ENCODE measurements at places on chromosomes 5 and 9.
A peak's percentile ranks its signal among the peaks of the same experiment; 100 is the strongest.

DNA sequence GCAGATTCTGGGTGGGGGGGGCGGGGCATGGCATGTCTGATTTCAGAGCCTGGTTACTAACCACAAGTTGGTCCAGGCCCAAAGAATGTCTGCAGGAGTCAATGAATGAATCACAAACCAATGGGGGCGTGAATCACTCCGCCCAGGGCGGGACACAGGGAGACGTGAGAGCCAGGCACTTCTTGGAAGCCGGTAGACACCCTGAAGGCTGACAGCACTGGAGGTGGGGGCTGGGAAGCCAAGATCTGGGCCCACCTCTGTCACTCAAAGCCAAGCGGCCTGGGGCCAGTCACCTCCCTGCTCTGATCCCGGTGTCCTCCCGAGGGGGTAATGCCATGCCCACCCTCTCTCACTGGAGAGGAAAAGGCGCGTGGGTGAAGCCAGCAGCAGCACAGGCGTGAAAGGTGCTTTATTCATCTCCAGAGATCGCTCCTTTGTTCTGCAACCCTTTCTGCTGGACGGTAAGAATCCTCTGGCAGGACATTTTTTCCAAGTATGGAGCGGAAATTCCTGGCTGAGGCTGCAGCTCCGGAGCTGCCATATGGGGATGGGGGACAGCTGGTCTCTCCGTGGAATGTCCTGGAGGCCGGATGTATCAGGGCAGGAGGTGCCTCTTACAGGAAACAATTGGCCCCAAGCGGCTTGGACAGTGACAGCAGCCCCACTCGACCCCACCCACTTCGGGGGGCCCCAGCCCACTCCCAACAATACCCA lies 85.0 kb downstream of the STK10 start:
- DNase-seq, result no peak

DNA sequence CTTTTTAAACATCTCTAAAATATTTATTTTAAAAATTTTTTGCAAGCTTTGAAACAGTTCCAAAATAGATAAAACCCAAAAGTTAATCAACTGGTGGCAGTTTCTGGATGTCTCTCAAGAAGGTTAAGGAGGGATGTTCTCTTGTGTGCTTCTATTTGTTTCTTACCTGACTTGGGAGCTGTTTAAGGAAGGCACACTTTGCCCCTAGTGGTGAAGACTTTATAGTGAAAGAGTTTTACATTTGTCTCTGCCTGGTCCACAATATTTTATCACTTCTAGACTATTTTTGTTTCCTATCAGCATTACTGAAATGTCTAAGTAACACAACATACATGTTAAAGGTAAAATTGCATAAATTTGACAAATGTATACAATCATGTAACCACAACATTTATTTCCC lies 552.8 kb downstream of the SEMA5A start:
- DNase-seq, result no peak

- no peak for DNase-seq
Observed at GRCh38 chr5:174057206-174057605, 11.7 kb downstream of the NSG2 start.

DNA sequence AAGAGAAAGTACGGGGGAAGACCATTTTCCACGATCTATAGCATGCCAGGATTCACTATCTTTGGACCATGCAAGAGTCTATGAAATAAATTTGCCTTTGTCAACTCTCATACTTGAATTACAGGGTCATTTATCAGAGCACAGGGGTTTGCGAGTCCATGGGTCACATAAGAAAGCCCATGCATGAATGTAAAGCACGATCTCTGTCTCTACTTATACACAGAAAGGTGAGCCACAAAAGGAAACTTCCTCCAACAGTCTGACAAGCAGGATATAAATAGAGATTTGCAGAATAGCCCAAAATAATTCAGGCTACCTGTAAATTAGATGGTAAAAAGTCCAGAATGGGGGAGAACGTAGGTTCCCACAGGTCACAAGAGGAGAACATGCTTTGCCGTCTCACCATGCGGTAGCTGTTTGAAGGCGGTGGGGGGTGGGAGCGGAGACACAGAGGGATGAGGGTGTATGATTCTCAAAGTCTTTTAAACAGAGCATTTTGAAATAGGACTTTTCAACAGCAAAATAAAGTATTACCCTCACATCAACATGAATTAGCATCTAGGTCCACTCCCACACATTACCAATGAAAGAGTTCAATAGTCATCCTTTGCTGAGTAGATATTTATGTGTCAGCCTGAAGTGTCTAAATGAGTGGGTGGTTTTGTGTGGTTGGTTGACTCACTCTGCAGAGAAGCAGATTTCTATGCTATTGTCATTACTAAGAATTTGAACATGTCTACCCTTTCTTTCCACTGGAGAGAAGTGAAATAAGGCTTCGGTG lies 279.7 kb downstream of the EBF1 start:
- peak; percentile 49 for DNase-seq

DNA sequence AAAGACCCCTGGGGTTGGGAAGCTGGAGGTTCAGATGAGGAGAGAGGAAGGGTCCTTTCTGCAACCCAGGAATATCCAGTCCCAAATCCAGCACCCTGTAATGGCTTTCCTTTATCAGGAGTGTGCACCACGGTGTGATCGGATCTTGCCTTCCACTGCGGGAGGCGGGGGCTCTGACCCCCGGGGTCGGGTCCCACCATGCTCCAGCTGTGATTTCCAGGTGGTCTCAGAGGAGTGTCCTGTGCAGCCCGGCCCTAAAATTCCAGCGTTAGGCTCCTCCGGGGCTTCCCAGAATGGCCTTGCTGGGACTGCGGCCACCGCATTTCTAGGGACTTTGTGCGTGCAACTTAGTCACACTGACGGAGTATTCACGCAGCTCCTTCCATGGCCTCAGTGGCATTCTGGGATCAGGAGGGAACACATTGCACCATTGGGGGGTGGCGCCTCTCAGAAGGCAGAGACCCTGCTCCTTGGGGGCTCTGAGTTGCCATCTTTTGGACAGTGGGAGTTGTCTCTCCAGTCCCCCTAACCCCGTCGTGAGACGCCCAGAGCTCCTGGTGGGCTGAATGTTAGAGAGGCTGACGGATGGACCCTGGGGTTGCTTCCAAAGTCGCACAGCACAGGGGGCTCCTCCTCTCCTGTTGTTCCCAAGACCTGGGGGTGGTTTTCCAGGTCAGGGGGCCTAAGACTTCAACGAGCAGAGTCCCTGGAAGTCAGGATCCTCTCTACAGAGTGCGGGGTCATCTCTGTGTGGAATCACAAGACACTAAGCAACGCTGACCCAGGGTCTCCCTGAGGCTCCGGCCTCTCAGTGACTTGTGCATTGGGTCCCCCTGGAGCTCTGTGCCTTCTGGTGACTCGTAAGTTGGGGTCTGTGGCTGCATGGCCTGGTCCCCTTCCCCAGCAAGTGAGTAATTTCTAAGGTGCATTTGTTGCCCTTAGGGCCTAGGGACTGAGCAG lies 42.7 kb upstream of the IRX4 start:
- no peak for DNase-seq

- no peak for DNase-seq
Observed at GRCh38 chr9:122201641-122202040, 27.1 kb downstream of the LHX6 start.

Measured in GM13976 (cell line).